ENCODE measurements at places on chromosomes 12 and 14.

DNA sequence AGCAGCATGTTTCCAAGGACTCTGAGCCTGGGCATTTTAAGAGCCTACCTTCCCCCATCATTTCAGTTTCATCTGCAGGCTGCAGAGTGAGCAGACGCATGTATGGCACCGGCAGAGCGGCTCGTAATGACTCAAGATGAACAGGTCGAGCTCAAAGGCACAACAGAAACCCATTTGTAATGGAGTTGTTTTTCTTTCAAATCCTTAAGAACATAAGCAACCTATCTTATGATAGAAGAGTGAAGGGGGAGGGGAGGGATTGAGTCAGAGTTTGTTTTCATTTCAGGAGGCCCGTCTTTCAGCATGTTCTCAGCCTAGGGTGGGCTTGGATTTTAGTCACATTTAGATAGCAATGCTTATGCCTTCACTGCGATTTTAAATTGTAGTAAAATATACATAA lies 54.9 kb upstream of the CISTR start:
- DNase-seq: peak; percentile 99

DNA sequence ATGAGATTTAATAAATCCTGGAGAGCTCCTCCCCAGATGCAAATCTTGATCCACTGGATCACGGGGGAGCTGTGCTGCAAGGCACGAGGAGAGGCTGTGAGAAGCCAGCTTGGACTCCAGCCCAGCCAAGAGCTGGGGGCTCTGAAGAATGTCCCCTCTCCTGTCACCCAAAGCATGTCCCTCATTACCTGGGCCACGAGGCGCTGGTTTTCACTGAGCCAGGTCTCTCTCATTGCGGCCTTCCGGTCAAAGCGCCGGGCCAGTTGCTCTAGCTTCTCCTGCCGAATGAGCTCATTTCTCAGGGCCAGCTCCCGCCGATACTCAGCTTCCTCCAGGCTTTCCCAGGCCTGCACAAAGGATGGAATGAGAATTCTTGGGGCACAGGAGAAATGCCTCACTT lies 83.3 kb downstream of the SPTB start:
- DNase-seq: no peak

DNA sequence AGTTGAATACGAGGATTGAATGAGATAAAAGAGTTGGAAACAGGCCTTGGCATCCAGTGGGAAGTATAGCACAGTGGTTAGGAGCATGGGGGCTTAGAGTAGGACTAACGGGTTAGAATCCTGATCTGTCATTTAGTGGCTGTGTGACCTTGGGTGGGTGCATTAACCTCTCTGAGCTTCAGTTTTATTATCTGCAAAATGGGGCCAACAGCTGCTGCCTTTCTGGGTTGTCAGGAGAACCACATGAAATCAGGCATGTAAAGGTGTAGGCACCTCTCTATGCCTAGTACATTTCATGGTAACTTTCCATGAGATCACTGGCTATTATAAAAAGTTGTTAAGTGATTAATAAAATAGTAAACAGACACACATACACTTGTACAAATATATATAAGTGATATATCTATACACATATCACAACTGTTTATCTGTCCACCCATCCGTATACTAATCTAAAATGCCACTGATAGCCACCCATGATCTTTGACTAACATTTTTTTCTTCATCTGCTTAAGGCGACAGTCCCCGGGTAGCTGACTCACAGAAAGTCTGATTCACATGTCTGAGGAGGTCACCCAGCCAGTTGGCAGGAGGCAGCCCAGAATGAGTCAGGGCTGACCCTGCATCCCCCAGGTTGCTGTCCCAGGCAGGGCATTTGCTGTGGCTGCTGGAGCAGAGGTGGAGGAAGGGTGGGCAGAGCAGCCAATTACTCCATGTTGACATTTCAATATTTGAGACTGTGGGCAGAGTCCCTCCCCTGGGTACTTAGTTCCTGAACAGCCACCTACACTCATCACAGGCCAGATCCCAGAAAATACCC lies 125.6 kb upstream of the NOS1 start:
- DNase-seq: peak; percentile 74

GRCh38 chr14:100256339-100256895 lies 17.5 kb downstream of the YY1 start:
- DNase-seq: no peak

DNA sequence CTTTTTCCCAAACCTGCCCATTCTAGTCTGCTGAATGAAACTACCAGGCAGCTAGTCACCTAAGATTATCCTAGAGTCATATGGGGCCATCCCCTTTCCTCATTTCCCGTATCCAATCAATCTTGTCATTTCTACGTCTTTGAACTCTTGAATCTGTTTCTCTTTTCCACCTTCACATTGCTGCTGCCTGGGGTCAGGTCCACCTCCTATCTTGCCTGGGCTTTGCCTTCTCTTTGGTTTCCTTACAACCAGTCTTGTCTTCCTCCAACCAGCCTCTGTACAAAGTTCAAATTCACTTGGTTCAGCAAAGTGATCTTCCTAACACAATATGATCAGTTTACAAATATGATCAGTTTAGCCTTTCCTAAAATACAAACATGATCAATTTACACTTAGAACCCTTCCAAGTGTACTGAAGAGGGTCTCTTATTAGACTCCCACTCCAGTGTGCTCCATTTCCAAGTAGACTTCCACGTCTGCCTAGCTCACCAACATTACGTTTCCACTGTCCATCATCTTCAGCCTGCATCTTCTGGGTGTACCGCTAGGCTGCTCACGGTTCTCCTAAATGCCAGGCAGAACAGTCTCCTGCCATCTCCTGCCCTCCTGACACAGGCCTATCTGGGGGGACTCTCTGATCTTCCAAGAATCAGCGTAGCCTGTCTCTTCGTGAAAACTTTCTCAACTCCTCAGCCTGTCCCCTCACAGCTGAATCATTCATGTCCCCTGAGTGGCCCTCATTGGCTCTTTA lies 4.1 kb upstream of the ACVR1B start:
- no peak for DNase-seq

DNA sequence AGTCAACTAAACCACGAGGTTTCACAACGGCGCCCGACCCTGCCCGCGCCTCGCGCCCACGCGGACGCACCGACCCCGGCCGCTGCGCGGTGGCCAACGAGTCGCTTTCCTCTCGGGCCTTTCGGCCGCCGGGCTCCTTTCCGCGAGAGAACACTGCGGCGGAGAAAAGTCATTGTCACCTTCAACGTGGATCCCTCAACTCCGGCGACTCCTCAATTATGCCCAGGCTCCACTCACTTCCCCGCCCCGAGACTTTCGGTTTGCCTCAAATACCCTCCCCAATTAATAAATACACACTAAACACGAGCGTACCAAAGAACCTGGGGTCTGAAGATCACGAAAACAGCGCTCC lies 450 bp downstream of the SINHCAF start:
- no peak for DNase-seq

- peak; percentile 73 for DNase-seq
Measured at GRCh38 chr12:68364893-68365725, 32.9 kb upstream of the MDM1 start.

DNA sequence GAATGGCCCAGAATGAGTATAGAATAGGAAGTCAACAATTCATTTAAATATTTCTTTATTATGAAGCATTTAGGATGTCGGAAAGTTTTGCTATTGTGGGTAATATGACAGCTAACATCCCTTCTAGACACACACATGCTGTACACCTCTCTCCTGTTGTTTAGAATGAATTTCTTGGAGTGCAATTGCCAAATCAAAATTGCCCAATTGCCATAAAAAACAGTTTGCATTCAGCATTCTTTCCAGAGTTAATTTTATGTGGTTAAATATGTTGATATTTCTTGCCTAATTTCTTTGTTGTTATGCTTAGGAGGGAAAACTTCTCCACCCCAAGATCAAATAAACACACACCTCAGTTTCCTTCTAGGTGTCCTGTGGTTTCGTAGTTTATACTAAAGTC lies 16.9 kb upstream of the SMCO2 start:
- no peak for DNase-seq

GRCh38 chr14:105168979-105169507 lies 467 bp upstream of the JAG2 start:
- DNase-seq: no peak

- no peak for DNase-seq
Measured at GRCh38 chr12:26317942-26318575, 122.7 kb downstream of the SSPN start.

DNA sequence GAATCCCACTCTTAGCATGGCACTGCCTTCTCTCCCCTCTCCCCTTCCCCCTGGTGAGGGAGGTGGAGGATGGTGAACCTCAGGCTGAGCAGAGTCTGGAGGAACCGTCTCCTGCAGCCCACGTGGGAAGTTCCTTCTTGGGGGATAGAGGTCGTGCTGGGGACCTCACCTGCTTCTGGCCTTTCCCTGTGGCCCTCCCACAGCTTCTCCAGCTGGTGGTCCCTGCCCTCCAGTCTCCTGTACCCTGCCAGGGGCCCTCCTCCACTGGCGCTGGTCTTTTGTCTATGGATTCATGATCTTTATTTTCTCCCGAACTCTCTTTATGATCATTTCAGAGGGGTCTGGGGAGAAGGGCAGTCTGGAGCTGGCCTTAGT lies 9.0 kb upstream of the MTA1 start:
- DNase-seq: no peak

GRCh38 chr12:106126441-106127337 lies 12.1 kb downstream of the NUAK1 start:
- DNase-seq: peak; percentile 64

DNA sequence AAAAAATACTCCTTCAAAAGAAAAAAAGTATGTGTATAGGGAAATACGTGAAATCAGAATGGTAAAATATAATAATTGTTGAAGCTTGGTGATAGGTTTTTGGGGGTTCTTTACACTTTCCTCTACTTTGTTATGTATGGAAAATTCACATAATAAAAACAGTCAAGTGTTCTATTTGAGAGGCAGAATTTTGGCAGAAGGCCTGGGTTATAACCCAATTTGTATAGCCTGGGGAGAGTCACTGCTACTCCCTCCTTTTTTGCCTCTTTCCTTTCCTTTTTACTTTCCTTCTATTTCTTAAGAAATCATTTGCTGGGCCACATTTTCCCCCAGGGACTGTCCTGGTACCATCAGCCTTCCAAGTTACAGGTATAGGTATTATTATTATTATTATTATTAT lies 105.7 kb downstream of the CRADD start:
- DNase-seq: no peak

DNA sequence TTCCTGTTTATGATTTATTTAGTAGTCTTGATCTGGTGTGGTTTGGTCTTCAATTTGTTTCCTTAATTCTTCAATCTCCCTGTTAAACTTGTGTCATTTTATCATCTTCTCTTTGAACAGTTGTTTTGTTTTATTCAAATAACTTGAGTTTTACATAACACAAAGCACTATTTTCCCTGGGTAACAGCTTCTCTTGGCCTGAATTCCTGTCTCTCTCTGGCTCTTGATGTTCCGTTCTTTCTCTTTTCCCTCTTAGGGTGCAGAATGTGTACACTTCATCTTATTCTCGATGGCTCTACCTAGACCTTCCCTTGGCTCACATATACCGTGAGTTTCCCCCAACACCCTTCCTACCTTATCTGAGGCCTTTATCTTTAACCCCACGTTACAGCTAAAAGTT lies 36.8 kb upstream of the VPS33A start:
- DNase-seq: no peak

GRCh38 chr14:81260732-81261131 lies 40.0 kb upstream of the GTF2A1 start:
- no peak for DNase-seq

DNA sequence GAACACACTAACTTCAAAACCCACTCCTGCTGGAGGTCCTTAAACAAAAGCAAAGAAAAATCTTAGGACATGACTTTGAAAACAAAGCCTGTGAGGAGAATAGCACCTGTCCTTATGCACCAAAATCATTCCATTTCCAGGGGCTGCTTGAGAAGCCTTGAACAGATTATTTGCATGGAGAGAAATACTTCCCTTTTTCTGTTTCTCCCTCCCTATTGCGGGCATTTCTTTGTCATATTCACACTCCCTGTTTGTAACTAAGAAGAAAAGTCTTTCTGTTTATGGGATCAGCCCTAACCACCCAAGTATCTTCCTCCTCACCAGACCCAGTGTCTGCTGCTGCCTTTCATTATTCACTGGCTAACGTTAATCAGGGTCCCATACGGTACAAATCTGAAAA lies 218.8 kb downstream of the DPF3 start:
- DNase-seq: no peak

- DNase-seq: no peak
Measured at GRCh38 chr12:85188619-85189018, 91.4 kb upstream of the ALX1 start.

- DNase-seq: no peak
Measured at GRCh38 chr12:3988519-3989217, 115.5 kb upstream of the PARP11 start.

DNA sequence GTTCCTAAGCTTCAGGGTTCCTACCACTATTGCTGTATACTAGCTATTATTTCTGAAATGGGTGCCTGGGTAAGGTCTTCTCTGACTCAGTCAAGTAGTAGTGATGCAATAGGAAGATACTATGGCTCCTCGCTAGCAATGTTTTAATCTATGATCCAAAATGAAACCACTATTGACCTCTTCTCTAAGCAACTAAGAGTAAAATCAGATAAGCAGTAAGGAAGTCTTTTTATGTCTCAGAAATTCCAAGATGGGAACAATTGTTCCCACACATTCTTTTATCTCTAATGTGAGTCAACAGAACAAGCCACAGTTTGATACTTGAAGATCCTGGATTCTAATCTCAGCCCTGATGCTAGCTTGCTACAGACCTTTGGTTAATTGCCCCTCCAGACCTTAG lies 45.1 kb downstream of the AREL1 start:
- DNase-seq: no peak

GRCh38 chr14:105150026-105150367 lies 18.6 kb downstream of the JAG2 start:
- DNase-seq: no peak

- no peak for DNase-seq
Measured at GRCh38 chr14:64973026-64973442, 898 bp upstream of the RAB15 start.

DNA sequence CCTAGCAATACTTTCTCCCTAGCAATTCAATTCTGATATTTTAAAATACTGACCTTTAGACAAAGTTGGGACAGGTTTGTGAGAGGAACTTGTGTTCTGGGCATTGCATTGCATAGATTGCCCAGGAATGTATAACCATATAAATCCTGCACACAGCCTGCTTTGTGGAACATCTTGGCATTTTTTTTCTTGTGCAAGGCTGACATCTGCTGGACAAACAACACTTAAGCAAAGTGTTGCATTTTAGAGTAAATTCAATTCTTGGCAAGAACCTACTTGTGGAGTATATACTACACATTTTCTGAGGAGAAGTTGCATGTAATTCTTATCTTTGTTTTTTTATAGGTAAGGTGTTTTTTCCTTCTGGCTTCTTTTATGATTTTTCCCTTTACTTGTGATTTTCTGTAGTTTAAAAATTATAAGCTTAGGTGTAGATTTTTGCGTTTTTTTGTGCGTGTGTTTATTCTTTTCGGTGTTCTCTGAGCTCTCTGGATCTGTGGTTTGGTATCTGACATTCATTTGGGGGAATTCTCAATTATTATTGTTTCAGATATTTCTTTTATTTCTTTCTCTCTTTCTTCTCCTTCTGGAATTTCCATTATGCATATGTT lies 26.4 kb downstream of the TESPA1 start:
- peak; percentile 18 for DNase-seq

GRCh38 chr14:71358209-71358931 lies 451.1 kb downstream of the PCNX1 start:
- DNase-seq: no peak

GRCh38 chr12:53613821-53614220 lies 12.4 kb downstream of the ATF7 start:
- DNase-seq: no peak

Data from T1000 (cell line).